T-helper 2 cell treated with Interferon-gamma antibody and Interleukin-4, amounts not matched to agents 5 μg/mL and 100 μg/mL, for 36 hours (primary cell): ENCODE measurements at places on chromosomes 1 and 21.

DNA sequence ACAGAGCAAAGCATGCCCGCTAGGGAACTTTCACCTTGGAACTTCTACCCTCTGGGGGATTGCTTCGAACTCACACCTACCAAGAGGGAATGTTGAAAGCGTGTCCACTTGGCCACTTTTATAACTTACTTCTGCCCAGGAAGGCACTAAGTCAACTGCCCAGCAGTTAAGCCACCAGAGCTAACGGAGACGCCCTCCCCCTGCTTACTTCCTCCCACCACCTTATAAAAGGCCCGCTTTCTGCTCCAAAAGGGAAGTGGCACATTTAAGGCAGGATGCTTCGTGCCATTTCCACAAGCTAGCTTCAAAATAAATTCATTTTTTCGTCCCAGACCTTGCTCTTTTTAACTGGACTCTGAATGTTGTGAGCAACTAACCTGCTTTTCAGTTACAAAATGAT, 3.2 kb upstream of the AK2 start:
- no peak for DNase-seq

DNA sequence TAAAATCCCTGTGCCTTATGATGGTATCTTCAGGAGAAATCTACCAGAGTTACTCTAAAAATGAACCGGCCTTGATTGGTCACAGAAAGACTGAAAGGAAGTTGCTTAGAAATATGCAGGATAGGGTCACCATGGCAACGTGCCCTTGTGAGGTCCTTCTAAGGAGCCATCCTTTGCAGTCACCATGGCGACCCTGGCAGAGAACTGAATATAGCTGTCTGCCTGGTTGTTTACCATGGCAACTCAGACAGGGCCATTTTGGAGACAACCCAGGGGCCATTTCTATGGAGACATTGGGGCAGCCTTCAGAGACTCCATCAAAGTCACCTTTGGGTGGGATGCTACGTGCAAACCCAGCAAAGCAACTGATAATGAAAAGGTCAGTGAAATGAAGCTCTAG, 43.0 kb downstream of the SNX7 start:
- DNase-seq, result no peak

GRCh38 chr1:202158810-202159533, 1.4 kb downstream of the PTPN7 start:
- DNase-seq, result peak; percentile 16

DNA sequence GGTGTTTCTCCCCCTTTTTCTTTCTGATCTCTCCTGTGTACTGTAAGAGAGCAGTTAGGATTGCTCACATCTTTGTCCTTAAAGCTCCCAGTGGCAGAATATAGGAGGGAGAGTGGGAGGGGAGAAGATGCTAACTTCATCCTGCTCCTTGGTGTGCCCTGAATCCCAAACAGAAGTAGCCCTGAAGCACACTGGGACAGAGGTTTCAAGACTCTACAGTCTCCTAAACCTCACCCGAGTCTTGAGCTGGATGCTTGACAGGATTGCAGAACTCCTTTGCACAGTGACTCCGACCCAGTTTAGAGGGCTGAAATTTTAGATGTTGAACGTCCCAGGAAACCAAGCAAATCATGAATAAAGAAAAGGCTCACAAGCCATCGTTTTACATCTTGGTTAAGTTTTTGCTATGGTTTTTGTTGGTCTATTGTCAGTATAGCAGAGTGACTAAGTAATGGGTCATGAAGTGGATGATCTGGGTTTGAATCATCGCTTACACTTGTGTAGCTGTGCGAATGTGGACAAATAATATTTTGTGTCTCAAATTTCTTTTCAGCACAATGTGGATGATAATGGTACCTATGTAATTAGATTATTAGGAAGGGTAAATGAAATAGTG, 37.5 kb downstream of the XCL2 start:
- DNase-seq, result no peak

DNA sequence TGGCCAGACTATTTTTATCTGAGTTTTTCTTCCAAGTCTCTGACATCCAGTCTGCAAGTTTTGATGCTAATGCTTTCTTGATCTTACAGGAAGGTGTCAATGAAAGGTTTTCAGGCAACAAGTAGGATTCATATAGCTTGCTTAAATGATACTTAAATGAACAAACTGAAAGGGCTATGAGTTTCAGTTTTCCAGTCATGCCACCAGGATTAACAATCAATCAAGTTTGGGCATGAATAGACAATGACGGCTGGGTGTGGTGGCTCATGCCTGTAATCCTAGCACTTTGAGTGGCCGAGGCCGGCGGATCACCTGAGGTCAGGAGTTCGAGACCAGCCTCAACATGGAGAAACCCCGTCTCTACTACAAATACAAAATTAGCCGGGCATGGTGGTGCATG, 34.3 kb upstream of the SLC16A1 start:
- DNase-seq, result no peak

DNA sequence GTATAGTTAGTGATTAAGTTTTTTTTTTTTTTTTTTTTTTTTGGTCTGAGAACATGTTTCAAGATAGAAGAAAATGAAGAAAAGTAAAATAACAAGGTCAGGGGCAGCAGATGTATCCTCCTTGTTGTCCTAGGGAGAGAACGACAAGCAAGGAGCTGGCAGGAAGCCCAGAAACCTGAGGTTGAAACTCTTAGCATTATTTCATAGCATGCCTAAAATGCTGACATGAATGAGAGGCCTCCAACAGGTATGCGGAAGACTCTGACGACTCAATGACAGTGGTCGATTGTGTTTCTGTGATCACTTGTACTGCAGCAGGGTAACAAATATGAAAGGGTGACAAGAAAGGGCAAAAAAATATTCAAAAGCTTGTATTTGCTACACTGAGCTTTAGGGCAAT, 415.9 kb downstream of the PLA2G4A start:
- no peak for DNase-seq

- no peak for DNase-seq
Measured at GRCh38 chr1:72412286-72412685, 129.9 kb upstream of the NEGR1 start.

DNA sequence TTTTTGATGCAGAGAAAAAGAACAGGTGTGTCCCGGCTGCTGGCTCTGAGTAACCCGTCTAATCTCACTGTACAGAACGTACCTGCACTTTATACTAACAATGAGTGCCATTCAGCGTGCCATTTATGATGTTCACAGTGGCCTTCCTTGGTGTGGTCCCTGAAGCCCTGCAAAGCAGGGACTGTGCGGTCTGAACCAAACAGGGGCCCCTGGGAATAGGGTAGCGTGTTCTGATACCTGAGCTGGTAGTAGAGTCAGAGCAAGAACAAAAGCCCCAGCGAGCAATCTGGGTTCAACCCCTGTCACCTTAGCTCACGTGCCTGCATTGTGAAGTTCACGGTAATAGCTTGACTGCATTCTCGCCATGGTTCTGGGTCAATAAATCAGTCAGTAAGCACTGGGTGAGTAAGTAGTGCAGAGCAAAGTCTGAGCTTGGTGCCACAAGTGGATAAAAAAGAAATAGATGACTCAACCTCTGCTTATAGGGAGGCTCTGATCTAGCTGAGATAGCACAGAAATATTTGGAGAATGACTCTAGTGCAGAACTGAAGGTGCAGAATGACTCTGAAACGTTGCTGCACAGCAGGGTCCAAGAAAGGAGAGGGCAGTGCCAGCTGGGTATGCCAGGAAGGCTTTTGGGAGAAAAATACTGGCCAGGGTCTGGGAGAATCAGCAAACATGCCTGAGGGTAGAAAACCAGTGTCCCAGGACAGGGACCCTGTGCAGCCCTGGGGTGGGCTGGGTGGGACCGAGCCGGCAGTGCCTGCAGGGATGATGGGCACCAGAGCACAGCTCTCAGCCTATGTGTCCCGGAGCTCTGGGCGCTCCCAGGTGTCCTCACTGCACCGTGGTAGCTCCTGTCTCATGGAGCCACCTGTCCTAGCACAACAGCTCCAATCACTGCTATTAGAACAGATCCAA, 125.9 kb downstream of the RHOU start:
- peak; percentile 47 for DNase-seq

DNA sequence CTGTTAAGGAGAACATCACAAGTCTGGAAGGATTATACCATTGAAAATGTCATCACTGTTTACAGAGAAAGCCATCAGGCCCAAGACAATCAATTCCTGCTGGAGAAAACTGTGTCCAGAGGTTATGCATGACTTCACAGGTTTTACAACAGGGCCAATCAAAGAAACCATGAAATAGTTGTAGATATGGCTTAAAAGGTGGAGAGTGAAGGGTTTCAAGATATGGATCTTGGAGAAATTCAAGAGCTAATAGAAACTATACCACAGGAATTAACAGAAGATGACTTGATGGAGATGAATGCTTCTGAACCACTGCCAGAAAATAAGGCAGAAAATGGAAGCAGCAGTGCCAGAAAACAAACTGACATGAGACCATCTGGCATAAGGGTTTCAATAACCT, 30.2 kb downstream of the USP1 start:
- no peak for DNase-seq
